ENCODE measurements at places on chromosomes 6 and 20. TPM values are rescaled to one million over a fixed set of nuclear protein-coding genes. Genes with fewer than 3 reads are reported as not detected.
A peak's percentile ranks its signal among the peaks of the same experiment; 100 is the strongest.

- no peak overlapping the region for H3K27ac ChIP-seq
- H3K36me3 ChIP-seq, result no peaks in the 10 kb centered on the region
- no peak for DNase-seq
Measured at GRCh38 chr6:89936177-89936576, 41.9 kb downstream of the GJA10 start.

- DNase-seq, result no peak
- peaks cover 2% of the 10 kb centered on the region for H3K27me3 ChIP-seq
- H3K36me3 ChIP-seq, result no peaks in the 10 kb centered on the region
Measured at GRCh38 chr6:150605333-150605732, 5.6 kb downstream of the PLEKHG1 start.

- peak within 1 kb of the TSS; percentile 93 for H3K27ac ChIP-seq
- peaks cover 16% of the 10 kb centered on the region for H3K4me1 ChIP-seq
- H3K4me3 ChIP-seq, result peak within 1 kb of the TSS; percentile 66
- no peaks in the 10 kb centered on the region for H3K36me3 ChIP-seq
- H3K27me3 ChIP-seq, result peaks cover 25% of the 10 kb centered on the region
Measured at GRCh38 chr6:46015119-46015968, at the start of gene CLIC5. TSS of gene CLIC5 (minus strand) at chr6:46015860. CDS start at chr6:46015542, 318 bp downstream.

DNA sequence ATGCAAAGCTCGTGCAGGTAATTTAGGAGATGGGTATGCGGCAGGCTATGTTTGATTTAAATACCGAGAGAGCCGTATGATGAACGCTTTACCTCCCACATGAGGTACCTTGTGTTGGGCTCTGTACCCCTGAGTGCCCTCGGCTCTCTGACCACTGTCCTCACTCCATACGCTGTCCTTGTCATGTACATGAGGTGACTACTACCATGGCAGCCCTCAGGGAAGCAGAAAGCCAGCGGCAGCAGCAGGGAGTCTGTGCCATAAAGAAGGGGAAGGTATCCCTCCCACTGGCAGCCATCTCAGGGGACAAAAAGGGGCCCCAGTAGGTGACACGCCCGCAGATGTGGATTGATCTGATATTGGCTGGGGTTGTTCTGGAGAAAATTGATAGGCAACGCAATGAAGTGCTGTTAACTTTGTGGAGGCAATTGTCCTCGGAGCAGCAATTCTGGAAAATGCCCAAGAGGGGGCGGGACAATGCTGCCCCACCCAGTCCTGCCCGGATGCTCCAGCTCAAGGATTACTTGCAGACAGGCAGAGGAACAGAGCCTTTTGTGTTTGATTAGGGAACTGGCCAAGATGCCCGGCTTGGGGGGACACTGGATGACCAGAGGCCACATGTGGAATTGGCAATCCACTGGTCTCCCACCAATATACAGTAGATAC is 38.0 kb upstream of the HSF2 start:
- no peak overlapping the region for H3K27ac ChIP-seq
- H3K4me1 ChIP-seq, result no peaks in the 10 kb centered on the region
- H3K4me3 ChIP-seq, result no peak overlapping the region

GRCh38 chr6:87944541-87944954 is 103.1 kb upstream of the SPACA1 start:
- no peak overlapping the region for H3K4me3 ChIP-seq
- H3K36me3 ChIP-seq, result no peaks in the 10 kb centered on the region
- H3K4me1 ChIP-seq, result peaks cover 4% of the 10 kb centered on the region
- H3K27me3 ChIP-seq, result no peaks in the 10 kb centered on the region

- no peak for DNase-seq
- no peaks in the 10 kb centered on the region for H3K36me3 ChIP-seq
- no peak overlapping the region for H3K4me3 ChIP-seq
Measured at GRCh38 chr20:43229696-43230095, 40.0 kb upstream of the PTPRT start.

- no peak overlapping the region for H3K27ac ChIP-seq
- peaks cover 10% of the 10 kb centered on the region for H3K4me1 ChIP-seq
- DNase-seq, result no peak
- no peaks in the 10 kb centered on the region for H3K27me3 ChIP-seq
- no peaks in the 10 kb centered on the region for H3K36me3 ChIP-seq
- H3K4me3 ChIP-seq, result no peak overlapping the region
Measured at GRCh38 chr20:48489656-48490055, 338.1 kb downstream of the PREX1 start.

CST7 gene
- total RNA-seq, result not detected

Measured in hepatocyte (in vitro differentiated cells).